ENCODE measurements at places on chromosomes 7 and 10. TPM values are rescaled to one million over a fixed set of nuclear protein-coding genes. Genes with fewer than 3 reads are reported as not detected.

CHAT gene
- not detected for total RNA-seq

GUSB gene
- total RNA-seq, result 32.6 TPM

UCMA gene
- total RNA-seq, result not detected

TMEM176A gene
- total RNA-seq, result not detected

POR gene
- total RNA-seq, result 154 TPM

GATA3 gene
- total RNA-seq, result 5.9 TPM

CDC14C gene
- not detected for total RNA-seq

TAS2R41 gene
- not detected for total RNA-seq

TYW1B gene
- total RNA-seq, result 3.0 TPM

CUZD1 gene
- 0.94 TPM for total RNA-seq

GPR26 gene
- total RNA-seq, result not detected

PTN gene
- total RNA-seq, result not detected

SLC39A12 gene
- not detected for total RNA-seq

PLEKHS1 gene
- total RNA-seq, result not detected

DENND2A gene
- total RNA-seq, result 0.40 TPM

SOSTDC1 gene
- total RNA-seq, result not detected

ITIH2 gene
- total RNA-seq, result 0.32 TPM

OR6V1 gene
- total RNA-seq, result not detected
